ENCODE measurements at places on chromosomes 3 and 15.

- no peak for DNase-seq
These were observed 148.9 kb upstream of the ABI3BP start for GRCh38 chr3:101142160-101142559.

GRCh38 chr3:146929696-146930095 is 324.6 kb upstream of the PLSCR5 start:
- no peak for DNase-seq

GRCh38 chr3:118990823-118991560 is 43.7 kb downstream of the IGSF11 start:
- DNase-seq: no peak

DNA sequence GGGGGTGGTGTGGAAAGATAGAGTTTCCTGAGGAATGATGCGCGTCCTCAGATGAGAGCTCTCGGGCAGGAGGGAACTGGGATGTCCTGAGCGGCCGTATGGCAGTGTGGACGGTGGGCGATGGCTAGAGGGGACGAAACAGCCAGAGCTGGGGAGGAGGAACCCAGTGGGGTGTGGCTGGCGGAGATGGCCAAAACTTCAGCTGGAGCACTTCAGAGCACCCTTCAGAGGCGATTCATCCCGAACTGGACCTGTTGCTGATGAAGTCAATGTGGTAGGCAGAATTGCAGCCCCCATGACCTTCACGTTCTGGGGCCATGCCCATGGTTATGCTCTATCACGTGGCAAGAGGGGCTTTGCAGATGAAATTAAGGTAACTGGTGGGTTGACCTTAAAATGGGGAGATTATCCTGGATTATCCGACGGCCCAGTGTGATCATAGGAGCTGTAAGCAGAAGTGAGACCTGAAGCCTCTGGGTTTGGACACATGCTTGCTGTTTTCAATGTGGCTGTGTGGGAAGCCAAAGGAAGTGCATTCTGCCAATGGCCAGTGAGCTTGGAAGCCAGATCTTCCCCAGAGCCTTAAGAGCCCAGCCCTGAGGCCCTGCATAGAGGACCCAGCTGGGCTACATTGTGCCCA is 52.3 kb downstream of the ATP1B3 start:
- no peak for DNase-seq

GRCh38 chr3:25481386-25481785 is 53.3 kb downstream of the RARB start:
- no peak for DNase-seq

- no peak for DNase-seq
These were observed 345.2 kb upstream of the IL12A start for GRCh38 chr3:159643406-159643805.

DNA sequence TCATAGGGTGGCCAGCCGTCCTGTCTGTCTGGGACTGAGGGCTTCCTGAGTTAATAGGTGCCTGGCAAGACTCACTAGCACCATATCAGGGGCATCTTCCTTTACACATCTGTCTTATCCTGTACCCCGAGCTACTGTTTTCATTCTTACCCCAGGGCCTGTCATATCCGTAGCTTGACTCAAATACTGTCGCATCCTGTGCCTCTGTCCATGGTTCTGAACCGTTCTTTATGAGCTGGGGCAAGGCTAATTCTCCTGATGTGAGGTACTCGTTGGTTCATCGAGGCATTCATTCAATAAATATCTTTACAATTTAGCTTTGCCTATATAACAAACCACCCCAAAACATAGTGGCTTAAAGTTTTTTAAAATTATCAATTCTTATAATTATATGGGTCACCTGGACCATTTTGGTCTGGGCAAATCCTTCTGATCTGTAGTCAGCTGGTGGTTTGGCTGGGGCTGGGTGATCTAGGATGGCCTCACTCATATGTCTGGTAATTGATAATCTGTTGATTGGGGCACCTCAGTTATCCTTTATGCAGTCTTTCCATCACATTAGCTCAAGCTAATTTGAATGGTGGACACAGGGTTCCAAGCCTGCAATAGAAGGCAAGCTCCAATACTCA is 121.2 kb downstream of the TLE3 start:
- DNase-seq: peak; percentile 25

DNA sequence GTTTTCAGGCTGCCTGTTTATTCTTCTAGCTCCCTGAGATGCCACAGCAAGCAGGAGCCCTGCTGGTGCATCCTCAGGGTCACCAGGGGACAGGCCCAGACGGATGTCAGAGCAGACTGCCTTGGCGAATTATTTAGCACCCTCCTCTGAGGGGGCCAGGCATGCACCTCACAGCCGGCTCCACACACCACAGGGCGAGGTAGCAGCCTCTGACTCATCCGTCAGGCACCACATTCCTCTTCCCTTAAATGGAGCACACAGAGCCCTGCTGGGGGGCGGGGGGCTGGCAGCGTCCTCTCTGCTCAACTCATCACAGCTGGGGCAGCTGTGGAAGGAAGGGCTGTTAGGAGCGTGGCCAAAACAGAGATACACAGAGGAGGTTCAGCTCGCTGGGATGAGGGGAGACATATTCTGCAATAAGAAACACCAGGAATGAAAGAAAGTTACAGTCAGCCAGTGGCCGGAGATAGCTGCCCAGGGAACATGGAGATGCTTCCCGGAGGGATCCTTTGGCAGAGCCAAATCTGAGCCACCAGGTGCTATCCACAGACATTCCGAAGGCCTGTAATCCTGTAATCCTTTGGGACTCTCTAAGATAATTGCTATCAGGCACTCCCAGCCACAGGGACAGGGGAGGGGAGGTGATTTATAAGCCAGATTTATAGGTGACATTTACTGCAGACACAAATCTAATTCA is 13.9 kb upstream of the PRICKLE2 start:
- no peak for DNase-seq

DNA sequence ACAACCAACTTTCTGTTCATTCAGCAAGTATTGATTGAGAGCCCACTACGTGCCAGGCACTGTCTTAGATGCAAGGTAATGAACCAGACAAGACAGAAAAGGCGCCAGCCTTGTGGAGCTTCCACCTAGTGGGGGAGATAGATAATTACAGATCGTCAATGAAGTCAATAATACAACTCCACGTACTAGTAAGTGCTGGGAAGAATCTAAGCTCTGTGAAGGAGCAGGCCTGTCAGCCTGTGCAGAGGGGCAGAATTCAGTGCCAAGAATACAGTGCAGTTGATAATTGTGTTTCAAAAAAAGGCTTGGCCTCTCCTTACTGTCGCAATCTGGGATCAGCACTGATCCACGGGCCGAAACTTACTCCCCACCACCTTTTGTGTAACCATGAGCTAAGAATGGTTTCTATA is 186.3 kb downstream of the FEZF2 start:
- no peak for DNase-seq

DNA sequence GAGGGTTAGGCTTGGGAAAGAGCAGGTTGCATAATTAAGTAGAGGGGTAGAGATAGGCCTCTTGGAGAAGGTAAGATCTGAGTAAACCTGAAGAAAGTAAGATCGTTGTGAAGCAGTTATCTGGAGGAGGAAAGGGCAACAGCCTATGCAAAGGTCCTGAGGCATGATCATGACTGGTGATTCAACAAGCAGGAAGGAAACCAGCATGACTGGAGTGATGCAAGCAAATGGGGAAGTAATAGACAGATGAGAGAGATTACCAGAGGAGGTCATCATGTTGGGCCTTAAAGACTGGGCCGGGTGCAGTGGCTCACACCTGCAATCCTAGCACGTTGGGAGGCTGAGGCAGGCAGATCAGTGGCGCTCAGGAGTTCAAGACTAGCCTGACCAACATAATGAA is 360.2 kb downstream of the EPHB1 start:
- no peak for DNase-seq

GRCh38 chr3:131630807-131631206 is 128.0 kb upstream of the MRPL3 start:
- no peak for DNase-seq

DNA sequence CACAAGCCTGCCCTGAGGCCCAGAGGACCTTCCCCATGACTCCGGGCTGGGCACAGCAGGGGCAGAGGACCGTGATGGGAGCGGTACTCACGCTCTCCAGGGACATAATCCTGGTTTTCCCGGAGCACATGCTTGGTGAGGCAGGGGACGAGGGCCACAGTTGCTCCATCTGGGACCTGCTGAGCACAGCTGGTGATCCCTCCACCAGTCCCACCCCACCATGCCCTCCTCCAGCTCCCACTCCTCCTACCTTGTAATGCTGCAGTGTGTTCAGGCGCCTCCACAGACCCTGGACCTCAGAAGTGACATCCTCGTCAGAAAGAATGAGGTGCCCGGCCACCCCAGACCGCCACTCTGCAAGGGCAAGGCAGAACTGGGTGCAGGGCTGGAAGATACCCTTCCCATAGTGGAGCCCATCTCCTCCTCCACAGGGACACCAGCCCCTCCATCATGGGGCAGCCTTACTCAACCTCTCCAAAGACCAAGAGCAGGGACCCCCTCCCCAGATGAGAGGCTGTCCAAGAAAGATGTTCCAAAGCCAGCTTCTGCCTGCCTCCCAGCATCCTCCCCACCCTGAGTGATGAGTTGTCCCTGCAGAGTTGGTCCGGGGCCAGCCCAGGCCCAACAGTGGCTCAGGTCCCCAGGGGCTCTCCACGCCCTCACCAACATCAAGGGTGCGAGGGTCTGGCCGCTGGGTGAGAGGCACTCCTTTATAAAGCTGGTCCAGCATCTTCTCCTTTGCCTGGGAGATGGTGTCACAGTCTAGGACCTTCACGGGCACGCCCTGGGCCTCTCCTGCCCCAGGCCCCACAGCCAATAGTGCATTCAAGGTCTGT is 19.5 kb downstream of the PLXNB1 start:
- no peak for DNase-seq

GRCh38 chr15:65518633-65519285 is 1.3 kb upstream of the DPP8 start:
- DNase-seq: no peak

GRCh38 chr3:122410639-122411038 is 5.2 kb downstream of the WDR5B start:
- DNase-seq: no peak

- no peak for DNase-seq
These were observed 909 bp downstream of the FGD5 start for GRCh38 chr3:14819671-14820070.

Data from stimulated activated CD8-positive, alpha-beta memory T cell treated with anti-CD3 and anti-CD28 coated beads, Interleukin-12 subunit alpha, Interleukin-12 subunit beta, amount 100 ng/mL, for 1 hour (primary cell).